ENCODE measurements at places on chromosomes 13 and 19.
A peak's percentile ranks its signal among the peaks of the same experiment; 100 is the strongest.

GRCh38 chr13:111511219-111511732, 190.8 kb downstream of the TEX29 start:
- DNase-seq, result no peak

DNA sequence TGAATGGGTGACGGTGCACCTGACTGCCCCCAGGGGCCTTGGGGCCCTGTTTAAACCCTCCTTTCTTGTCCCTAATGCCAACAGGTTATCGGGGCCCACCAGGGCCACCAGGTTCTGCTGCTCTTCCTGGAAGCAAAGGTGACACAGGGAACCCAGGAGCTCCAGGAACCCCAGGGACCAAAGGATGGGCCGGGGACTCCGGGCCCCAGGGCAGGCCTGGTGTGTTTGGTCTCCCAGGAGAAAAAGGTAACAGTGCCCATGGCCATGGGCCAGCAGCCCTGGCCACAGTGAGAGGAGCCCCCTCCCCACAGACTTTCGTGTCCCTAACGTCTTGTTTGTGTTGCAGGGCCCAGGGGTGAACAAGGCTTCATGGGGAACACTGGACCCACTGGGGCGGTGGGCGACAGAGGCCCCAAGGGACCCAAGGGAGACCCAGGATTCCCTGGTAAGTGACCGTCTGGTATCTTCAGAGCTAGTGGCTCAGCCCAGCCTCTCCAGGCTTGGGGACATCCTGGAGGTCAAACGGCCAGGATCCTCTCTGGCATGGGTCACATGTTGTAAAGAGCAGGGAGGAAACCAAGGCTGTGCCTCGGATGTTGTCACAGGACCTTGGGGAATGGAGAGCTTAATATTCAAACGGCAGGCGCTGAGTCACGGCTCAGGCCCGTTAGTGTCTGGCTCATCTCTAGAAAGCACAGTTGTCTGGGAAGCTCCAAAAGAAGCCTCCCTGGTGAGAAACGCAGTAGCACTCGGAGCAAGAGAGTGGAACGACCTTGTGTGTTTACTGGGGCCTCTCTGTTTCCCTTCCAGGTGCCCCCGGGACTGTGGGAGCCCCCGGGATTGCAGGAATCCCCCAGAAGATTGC, 58.3 kb downstream of the RAB20 start:
- no peak for DNase-seq

GRCh38 chr13:44142941-44143665, 230.5 kb upstream of the SERP2 start:
- DNase-seq, result no peak

DNA sequence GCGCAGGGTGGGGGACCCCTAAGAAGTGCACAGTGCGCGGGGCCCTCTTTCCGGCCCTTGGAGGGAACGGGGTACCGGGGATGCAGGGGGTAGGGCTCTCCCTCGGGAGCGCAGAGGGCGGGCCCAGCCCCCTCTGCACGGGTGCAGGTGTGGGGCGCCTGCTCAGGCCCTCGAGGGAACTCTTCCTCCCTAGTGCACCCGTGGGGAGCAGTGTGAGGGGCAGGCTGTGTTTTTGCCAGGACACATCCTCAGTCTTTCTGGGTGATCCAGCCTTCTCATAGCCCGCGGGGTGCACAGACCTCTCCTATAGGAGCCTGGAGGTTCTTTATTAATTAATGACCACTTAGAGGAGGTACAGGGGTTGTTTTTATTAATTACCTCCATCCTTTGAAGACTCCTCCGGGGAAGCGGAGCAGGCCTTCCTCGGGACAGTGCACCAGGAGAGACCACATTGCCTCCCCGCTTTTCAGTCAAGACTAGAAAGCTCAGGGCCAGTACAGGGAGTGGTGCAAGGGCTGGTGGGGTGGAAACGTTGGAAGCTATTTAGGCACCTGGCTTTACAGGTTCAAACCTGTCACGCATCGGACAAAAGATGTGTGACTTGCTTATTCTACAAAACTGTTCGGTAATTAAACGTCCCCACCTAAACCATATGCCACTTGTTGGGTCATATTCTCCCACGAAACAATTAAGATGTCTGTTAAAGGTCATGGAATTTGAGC, 598 bp upstream of the GJB6 start:
- DNase-seq, result no peak

- no peak for DNase-seq
These were observed 41.6 kb upstream of the SPRY2 start for GRCh38 chr13:80382576-80382975.

GRCh38 chr13:73991884-73992283, 142.3 kb downstream of the KLF12 start:
- no peak for DNase-seq

DNA sequence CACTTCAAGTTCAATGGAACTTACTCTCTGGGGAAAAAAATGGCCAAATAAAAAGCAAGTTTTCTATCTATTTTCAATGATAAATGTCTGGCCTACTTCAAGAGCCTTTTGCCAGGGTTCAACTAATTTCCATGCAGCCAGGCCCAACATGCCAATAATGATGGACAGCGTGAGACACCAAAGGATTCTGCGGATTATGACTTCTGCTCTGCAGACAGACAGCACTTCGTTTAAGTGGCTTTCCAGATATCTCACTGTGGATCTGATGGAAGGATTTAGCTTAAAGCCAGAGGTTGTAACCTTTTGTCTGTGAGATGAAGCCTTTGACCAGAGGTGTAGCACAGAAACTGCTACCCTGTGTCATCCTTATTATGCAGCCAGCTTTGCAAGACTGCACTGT, 614.2 kb downstream of the DCT start:
- no peak for DNase-seq

- DNase-seq, result no peak
These were observed 30.0 kb upstream of the KBTBD7 start for GRCh38 chr13:41224113-41225110.

DNA sequence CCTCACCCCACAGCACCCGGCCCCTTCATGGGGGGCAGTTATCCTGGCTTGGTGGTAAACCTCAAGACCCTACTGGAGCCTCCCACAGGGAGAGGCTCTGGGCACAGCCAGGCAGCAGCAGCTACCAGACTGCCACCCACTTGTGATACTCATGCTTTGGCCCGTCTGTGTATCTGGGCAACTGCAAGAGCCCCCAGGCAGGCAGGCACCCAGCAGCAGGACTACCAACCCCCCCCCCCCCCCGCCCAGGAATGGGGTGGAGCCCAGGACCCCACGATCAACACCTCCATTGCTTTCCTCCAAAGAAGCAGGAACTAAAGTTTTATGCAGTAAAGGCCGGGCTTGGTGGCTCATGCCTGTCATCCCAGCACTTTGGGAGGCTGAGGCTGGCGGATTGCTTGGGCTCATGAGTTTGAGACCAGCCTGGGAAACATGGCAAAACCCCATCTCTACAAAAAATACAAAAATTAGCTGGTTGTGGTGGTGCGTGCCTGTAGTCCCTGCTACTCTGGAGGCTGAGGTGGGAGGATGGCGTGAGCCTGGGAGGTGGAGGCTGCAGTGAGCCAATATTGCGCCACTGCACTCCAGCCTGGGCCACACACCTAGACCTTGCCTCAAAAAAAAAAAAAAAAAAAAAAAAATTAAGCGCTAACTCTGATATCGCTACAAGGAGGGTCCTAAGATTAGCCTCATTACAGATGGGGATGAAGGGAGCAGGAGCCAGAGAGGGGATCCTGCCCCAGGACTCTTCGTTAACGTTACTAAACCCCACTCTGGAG, 1.1 kb upstream of the LYL1 start:
- DNase-seq, result no peak

DNA sequence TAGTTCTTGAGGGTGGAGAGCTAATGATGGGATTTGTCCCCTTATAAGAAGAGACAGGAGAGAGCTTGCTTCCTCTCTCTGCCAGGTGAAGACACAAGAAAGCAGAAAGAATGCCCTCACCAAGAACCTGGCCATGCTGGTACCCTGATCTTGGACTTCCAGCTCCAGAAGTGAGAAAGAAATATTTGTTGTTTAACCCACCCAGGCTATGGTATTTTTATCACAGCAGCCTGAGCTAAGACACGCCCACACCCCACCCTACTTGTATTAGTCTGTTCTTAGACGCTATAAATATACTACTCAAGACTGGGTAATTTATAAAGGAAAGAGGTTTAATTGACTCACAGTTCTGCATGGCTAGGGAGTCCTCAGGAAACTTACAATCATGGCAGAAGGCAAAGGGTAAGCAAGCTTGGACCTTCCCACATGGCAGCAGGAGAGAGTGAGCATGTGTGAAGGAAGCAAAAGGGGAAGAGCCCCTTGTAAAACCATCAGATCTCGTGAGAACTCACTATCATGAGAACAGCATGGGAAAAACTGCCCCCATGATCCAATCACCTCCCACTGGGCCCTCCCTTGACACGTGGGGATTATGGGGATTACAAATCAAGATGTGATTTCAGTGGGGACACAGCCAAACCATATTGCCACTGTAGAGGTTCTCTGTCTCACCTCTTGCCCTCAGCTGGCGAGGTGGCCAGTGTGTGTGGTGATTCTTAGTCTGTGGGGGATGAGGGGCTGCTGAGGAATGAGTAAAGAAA, 57.4 kb upstream of the RCBTB2 start:
- no peak for DNase-seq

- DNase-seq, result no peak
These were observed 38.4 kb upstream of the PEPD start for GRCh38 chr19:33559996-33560395.

DNA sequence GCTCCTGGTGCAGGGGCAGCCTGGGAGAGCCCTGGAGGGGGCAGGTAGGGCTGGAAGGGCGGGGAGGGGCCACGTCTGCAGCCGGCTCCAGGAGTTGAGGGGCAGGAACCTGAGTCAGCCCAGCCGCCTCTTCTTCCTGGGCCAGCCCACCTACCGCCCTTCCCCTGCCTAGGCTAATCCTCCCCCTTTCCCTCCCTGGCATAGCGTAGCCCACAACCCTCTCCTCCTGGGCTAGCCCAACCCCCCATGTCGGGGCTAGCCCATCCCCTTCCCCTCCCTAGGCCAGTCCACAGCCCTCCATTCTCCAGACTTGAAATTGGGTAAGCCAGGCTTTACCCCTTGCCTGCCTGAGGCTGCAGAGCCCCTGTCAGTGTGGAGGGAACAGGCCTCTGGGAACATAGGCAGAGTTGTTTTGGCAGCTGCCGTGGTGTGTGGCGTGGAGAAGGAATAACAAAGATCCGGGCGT, 20.6 kb upstream of the WDR18 start:
- DNase-seq, result no peak

- DNase-seq, result no peak
These were observed 36.8 kb upstream of the SEMA6B start for GRCh38 chr19:4596033-4596904.

DNA sequence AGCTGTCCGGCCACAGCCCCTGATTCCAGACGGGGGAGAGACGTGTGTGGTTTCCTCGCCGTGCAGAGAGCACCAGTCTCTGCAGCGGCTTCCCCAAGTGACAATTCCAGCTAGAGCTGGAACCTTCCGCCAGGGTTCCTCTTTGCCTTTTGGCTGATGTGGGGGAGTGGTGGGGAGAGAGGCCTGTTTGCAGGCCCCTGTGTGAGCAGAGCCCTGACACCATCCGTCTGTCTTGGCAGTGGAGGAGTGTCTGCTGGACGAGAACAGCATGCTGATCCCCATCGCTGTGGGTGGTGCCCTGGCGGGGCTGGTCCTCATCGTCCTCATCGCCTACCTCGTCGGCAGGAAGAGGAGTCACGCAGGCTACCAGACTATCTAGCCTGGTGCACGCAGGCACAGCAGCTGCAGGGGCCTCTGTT, 25.0 kb downstream of the LAMP1 start:
- no peak for DNase-seq

- DNase-seq, result no peak
These were observed 13.4 kb downstream of the CAPS start for GRCh38 chr19:5927441-5927821.

- DNase-seq, result no peak
These were observed 1317.1 kb downstream of the SLITRK1 start for GRCh38 chr13:82565201-82565600.

DNA sequence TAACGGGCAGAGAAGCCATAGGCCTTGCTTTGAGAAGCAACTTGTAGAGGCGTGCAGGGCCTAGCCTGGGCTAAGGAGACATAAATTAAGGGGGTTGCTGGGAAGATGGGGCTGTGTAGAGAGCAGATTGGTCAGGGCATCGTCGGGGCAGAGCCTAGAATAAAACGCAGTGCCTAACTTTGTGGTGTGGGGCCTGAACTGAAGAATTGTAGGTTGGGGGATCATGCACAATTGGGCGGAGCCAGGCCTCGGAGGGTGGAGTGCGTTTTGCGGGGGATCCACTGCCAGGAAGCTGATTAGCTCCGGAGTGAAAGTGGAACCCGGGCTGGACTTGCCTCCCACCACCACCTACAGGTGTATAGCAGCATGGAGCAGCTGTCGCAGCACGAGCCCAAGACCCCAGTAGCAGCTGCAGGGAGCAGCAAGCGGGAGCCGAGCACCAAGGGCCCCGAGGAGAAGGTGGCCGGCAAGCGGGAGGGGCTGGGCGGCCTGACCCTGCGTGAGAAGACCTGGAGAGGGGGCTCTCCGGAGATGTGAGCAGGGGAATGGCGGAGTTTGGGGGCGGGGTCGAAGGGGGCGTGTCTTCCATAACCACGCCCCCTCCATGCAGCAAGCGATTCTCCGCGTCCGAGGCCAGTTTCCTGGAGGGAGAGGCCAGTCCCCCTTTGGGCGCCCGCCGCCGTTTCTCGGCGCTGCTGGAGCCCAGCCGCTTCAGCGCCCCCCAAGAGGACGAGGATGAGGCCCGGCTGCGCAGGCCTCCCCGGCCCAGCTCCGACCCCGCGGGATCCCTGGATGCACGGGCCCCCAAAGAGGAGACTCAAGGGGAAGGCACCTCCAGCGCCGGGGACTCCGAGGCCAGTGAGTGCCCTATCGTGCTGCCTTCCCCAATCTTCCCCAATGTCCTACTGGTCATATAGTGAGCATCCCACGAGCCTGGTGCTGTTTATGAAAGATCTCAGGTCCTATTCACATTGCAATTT, 13.8 kb downstream of the DNASE2 start:
- DNase-seq, result peak; percentile 82

GRCh38 chr13:58729361-58729760, 1097.8 kb downstream of the PCDH17 start:
- no peak for DNase-seq

DNA sequence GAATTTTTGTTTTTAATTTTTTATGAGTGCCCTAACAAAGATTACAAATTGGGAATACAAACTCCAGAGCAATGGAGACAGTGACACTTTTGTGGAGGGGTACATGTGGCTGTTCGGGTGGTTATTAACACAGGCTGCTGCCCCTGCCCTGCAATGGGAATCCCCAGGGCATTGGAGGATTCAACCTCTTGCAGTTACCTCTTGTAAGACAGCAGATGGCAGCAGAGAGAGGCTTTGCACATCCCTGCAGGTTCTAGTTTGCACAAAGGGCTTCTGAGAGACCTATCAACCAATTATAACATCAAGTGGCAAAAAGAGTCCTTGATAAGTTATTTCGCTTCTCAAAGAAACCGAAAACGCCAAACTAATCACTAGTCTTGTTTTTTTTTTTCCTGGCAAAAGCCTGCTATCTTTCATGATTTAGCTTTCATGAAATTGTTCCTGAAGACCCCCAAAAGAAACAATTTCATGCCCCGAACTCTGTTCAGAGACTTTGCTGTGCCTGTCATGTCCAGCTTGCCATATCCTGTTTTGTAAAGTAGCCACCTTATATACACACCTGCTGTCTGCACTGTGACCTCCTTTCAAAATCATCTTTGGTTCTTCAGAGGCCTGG, 10.4 kb downstream of the GJB2 start:
- DNase-seq, result no peak

- no peak for DNase-seq
These were observed 69.3 kb downstream of the NHLRC3 start for GRCh38 chr13:39107561-39107960.

- no peak for DNase-seq
These were observed 30.7 kb upstream of the LPAR6 start for GRCh38 chr13:48443442-48444208.

GRCh38 chr13:20547479-20547908, 19.5 kb upstream of the IFT88 start:
- DNase-seq, result no peak
